ENCODE measurements at places on chromosomes 11 and 22.

DNA sequence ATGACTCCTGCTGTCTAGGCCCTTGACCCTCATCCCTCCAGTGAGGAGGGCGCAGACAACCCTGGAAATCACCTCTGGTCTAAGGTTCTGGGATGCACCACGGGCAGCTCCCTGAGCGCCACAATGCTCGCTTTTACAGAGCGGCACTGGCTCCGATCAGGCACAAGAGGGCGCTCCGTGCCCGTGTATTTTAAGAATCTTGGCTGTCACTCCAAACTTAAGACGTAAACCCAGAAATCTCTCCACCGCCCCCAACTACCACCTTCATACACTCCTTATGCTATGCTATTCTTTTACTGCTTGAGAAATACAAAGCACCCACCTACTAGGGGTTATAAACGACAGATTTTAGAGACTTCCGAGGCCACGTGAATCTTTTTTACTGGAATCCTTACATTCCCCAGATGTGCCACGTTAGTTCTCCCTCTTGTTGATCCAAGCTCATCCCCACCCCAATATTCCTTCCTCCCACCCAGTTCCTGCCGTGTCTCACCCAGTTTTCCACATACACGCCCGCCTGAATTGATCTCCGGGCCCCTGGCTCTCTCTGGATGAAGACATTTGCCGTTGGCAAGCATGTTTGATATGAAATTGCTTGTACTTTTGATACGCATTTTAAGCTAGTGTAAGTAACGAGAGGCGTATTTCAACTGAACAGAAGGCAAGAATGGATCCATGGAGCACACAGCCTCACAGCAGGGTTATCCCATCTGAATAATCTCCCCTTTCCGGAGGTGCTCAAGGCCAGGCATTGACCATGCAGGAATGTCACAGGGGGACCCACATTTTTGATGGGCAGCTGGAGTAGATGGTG, 453.5 kb downstream of the OPCML start:
- DNase-seq: peak; percentile 62

- no peak for DNase-seq
These were observed 6.5 kb downstream of the OR52M1 start for GRCh38 chr11:4551346-4551979.

DNA sequence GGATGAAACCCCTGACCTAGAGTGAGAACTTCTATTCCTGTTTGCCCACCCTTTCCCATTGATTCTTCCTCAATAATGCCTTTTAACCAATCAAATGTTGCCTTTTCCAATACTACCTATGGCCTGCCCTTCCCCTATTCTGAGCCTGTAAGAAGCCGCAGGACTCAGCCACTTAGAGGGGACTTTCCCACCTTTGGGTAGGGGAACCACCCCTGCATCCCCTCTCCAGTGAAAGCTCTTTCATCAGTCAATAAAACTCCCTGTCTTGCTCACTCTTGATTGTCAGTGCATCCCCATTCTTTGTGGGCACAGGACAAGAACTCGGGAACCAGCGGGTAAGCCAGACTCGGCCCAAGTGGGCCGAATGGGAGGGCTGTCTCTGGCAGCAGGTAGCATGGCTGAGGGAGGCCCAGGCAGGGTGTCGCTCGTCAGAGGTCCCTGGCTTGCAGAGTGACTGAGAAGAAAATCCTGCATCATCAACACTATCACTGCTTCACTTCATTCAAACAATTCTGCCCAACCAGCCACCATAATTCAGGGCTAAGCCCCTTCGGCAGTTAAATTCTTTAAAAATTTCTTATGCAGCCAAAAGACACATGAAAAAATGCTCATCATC, 30.4 kb downstream of the LDHAL6A start:
- DNase-seq: peak; percentile 47

DNA sequence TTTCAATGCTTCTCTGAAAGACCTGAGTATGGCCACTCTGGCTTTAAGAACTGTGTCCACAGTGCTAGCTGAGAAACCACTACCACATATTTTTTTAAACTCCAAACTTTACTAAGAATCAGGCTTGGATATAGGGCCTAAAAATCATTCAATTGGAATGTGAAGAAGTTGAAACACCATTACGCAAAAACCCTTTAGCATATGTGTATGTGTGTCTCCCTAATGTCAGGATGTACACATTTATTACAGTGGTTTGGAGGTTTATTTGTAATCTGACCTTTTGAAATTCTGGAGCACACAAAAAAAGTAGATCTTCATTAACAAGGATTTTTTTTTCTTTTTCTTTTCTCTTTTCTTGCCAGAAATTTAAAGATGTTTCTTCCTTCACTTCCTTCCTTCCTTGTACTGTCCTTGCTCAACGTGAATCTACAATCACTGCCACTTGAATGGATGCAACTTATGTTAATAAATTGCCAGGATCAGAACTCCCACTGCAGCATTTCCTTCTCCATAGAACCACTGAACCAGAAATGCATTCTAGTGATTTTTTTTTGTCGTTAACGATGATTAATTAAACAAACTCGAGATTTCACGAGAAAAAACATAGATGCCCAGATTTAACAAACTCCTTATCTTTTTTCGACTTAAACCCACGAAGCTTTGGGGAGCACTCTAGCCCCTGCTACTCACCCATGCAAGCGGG, 3.1 kb upstream of the ADM start:
- DNase-seq: no peak

DNA sequence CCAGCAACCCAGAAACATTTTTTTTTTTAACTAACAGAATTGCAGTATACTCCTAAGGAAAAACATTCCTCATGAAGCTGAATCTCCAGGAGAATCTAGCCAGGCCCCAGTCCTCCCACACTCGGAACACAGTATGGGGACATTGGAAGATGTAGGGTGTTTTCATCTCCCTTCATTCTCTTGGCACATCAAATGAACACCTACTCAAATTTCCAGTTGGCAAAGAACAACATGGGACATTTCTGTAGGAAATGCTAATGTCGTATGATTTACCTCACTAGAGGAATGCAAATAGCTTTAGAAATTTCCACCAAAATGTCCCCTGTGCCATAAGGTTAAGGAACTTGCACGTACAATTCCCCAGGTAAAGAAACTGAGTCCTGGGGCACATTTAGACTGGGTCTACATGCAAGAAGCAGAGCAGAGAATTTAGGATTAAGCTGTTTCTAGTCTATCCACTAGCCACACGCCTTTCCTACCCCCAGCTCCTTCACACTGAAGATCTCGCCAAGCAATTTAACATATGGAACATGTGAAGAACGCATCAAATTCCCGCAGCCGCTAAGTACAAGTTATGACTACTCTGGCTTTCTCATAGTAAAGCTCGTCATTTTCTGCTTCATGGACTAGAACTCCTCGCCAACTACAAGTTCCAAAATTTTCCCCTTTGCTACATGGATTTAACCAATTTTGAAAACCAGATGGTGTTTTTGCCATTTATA, 2.9 kb upstream of the CADM1 start:
- DNase-seq: no peak

DNA sequence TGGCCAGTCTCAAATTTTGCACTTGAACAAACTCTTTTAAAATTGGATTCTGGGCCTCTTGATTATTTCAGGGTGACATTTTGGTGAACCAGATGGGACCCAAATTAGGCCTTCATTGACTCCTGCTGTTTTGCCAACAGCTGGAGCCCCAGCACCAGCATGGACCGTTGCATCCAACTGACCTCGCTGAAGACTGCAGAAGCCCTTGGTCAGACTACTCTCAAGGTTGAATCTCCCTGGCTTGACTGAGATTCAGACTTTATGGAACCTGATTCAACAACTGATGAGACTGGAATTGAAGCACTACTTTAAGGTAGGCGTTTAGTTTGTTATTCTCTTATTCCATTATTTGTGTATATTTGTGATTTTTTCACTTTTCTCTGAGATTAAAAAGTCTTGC, 41.7 kb downstream of the NARS2 start:
- DNase-seq: no peak

DNA sequence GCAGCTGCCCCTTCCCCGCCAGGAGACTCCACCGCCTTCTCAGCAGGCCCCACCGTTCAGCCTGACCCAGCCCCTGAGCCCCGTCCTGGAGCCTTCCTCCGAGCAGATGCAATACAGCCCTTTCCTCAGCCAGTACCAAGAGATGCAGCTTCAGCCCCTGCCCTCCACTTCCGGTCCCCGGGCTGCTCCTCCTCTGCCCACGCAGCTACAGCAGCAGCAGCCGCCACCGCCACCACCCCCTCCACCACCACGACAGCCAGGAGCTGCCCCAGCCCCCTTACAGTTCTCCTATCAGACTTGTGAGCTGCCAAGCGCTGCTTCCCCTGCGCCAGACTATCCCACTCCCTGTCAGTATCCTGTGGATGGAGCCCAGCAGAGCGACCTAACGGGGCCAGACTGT, 42.6 kb downstream of the PPP2R1B start:
- no peak for DNase-seq

GRCh38 chr11:129861702-129862522, 33.5 kb downstream of the NFRKB start:
- no peak for DNase-seq

- no peak for DNase-seq
These were observed 57.6 kb downstream of the FBXO7 start for GRCh38 chr22:32531931-32532819.

- DNase-seq: no peak
These were observed 116.0 kb upstream of the DDI1 start for GRCh38 chr11:103920449-103920848.

DNA sequence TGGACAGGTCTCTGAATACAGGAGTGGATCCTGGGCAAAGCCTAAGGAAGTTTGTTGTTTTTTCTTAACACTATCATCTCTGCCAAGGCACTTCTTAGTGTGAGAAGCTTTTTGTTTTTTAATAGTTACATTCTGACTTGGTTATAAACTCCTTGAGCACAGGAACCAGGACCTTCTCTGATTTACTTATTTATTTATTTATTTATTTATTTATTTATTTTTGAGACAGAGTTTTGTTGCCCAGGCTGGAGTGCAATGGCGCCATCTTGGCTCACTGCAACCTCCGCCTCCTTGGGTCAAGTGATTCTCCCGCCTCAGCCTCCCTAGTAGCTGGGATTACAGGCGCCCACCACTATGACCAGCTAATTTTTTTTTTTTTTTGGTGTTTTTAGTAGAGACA, 11.0 kb downstream of the RNF185 start:
- no peak for DNase-seq

DNA sequence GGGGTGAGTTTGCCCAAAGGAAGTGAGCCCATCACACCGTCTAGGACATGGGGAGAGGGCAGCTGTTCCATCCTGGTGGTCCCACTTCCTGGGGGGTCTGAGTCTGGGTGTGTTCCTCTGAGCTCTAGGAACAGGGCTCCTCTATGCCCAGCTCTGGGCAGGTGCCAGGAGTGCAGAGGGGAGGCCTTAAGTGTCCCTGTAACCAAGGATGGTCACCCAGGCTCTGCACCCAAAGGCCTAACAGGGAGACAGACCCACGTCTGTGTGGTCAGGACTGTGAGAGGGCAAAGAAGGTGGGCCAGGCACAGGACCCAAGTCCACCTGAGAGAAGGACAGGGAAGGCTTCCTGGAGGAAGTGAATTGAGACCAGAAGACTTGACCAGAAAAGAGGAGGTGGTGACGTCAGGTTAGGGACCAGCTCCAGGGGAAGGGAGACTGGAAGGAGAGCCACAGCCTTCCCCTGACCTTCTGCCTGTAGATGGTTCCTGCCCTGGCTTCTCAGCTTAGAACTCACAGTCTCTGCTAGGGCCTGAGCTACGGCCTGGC, 11.3 kb upstream of the TCF20 start:
- no peak for DNase-seq

- DNase-seq: no peak
These were observed 37.2 kb downstream of the FAM83F start for GRCh38 chr22:40031766-40032470.

GRCh38 chr11:63530021-63530420, 6.6 kb upstream of the PLAAT4 start:
- no peak for DNase-seq

GRCh38 chr11:102882389-102883024, 7.7 kb upstream of the MMP12 start:
- peak; percentile 21 for DNase-seq

GRCh38 chr22:50686794-50687193, 14.2 kb downstream of the SHANK3 start:
- no peak for DNase-seq

- no peak for DNase-seq
These were observed 279.9 kb downstream of the DLG2 start for GRCh38 chr11:85347291-85347690.

DNA sequence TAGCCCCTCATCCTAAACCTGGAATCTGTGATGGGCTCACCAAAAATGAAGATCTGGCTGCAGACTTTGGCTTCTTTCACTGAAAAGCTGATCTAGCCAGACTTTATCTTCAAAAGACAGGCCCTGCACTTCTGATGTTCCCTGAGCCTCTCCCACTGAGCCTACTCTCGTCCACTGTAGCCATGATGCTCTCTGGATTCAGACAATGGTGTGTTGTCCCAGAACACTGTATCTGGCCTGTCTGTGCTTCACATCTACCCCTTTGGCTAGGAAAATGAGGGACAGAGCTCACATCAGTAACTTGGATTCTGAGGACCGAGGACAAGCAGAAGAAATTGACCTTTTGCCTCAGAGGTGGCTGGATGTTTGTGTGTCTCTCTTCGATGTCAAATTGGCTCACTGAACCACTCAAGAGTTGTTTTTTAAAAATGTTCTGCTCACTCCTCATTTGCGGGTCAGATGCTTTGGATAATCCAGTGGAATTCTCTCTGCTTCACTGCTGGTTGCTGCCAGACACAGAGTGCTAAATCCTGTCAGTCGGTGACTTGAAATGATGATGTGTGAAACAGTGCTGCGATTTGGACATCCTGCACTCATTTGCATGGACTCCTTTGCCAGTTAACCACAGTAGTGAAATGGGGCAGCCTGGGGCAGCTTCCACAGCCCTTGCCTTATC, 67.5 kb downstream of the ARFGAP2 start:
- no peak for DNase-seq

DNA sequence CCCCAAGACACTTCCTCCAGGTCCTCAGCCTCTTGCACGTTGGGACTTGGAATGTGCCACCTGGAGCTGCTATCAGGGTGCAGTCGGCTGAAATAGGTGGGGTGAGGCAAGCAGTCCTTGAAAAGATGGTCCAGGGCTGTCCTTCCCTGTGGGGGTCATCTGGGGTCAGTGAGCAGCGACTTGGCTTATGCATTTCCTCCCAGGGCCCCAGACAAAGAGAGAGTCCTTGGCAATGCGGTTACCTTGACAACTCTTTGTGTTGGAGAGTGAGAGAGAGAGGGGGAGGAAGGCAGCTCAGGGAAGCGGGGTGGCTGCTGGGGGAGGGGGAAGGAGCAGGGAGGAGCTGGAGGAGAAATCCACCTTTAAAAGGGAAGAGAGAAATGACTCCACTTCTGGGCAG, 93.8 kb downstream of the MIAT start:
- no peak for DNase-seq

GRCh38 chr22:49419661-49420060, 408.0 kb downstream of the BRD1 start:
- DNase-seq: no peak

DNA sequence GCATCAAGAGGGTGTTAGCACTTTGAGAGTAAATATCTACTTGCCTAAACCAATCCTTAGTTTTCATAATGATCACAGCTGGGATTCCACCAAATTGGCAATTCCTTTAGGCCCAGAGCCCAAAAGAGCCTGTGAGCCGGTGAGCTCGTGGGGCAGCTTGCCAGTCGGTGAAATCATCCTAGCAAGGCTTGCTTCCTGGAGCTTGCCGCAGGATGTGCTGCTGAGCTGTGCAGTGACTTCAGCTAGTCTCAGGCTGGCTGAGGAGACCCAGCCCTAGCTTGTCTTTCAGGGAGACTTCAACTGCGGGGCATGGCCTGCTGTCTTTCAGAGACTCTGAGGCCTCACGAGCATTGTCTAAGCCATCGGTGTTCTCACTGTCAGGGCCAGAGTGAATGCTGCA, 73.6 kb upstream of the SUSD2 start:
- DNase-seq: no peak
